Right atrium auricular region (tissue), 2 donors: ENCODE measurements at places on chromosomes 6 and 20.

GRCh38 chr6:3280091-3280490, 21.3 kb downstream of the PSMG4 start:
- no peak for DNase-seq
- no peaks in the 10 kb centered on the region for H3K27me3 ChIP-seq
- no peaks in the 10 kb centered on the region for H3K36me3 ChIP-seq
- no peak overlapping the region for H3K4me3 ChIP-seq
- no peaks in the 10 kb centered on the region for H3K4me1 ChIP-seq
- H3K27ac ChIP-seq = no peak overlapping the region

- no peaks in the 10 kb centered on the region for H3K36me3 ChIP-seq
- no peak for DNase-seq
- H3K4me3 ChIP-seq = no peak overlapping the region
- H3K4me1 ChIP-seq = no peaks in the 10 kb centered on the region
- no peak overlapping the region for H3K27ac ChIP-seq
These were observed 23.2 kb upstream of the ROS1 start for GRCh38 chr6:117448732-117449485.

GRCh38 chr6:11542863-11543262, 5.3 kb downstream of the TMEM170B start:
- H3K27me3 ChIP-seq = no peaks in the 10 kb centered on the region
- no peak overlapping the region for H3K4me3 ChIP-seq
- no peak overlapping the region for H3K27ac ChIP-seq
- no peaks in the 10 kb centered on the region for H3K36me3 ChIP-seq
- DNase-seq = no peak

DNA sequence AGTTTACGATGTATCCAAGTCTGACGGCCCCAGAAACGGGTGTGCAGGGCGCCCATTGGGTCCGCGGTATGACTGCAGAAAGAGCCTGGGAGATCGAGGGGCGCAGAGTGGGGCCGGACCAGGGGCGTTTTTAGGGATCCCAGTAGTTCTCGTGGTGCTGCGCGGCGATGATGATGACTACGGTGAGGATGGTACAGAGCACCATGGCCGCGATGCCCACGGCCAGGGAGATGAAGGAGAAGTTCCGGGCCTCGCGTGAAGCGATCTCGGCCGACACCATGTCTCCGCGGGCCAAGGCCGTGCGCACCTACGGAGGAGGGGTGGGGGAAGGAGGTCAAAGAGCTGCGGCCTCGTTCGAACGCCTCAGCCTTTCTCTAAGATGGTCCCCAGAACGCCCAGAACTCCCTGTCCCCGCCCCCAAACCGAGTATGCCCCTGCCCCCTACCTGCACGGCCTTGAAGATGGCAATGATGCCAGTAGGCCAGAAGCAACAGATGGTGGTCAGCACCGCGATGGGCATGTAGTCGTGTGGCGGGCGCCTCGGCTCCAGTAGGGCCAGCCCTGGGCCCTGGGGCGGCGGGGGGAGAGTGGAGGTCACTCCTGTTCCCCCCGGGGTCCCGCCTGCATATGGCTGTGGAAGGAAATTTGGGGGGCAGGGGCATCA, 2.5 kb downstream of the PRRT1 start:
- no peaks in the 10 kb centered on the region for H3K36me3 ChIP-seq
- no peaks in the 10 kb centered on the region for H3K4me1 ChIP-seq
- peak overlapping the region; percentile 30 for H3K4me3 ChIP-seq
- no peak overlapping the region for H3K27ac ChIP-seq
- no peak for DNase-seq

DNA sequence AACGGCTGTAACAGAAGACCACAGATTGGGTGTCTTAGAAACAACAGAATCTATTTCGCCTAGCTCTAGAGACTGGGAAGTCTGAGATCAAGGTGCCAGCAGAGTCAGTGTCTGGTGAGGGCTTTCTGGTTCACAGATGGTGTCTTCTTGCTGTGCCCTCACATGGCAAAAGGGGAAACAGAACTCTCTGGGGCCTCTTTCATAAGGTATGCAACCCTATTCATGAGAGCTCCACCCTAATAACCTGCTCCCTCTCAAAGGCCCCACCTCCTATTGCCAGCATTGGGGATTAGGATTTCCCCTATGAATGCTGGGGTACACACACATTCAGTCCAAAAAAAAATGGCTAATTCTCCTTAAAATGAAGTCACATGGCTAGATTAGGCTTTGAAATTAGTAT, 10.0 kb downstream of the TXNDC5 start:
- H3K27ac ChIP-seq = no peak overlapping the region
- H3K4me3 ChIP-seq = no peak overlapping the region
- H3K4me1 ChIP-seq = no peaks in the 10 kb centered on the region
- peaks cover 81% of the 10 kb centered on the region for H3K36me3 ChIP-seq
- DNase-seq = no peak

DNA sequence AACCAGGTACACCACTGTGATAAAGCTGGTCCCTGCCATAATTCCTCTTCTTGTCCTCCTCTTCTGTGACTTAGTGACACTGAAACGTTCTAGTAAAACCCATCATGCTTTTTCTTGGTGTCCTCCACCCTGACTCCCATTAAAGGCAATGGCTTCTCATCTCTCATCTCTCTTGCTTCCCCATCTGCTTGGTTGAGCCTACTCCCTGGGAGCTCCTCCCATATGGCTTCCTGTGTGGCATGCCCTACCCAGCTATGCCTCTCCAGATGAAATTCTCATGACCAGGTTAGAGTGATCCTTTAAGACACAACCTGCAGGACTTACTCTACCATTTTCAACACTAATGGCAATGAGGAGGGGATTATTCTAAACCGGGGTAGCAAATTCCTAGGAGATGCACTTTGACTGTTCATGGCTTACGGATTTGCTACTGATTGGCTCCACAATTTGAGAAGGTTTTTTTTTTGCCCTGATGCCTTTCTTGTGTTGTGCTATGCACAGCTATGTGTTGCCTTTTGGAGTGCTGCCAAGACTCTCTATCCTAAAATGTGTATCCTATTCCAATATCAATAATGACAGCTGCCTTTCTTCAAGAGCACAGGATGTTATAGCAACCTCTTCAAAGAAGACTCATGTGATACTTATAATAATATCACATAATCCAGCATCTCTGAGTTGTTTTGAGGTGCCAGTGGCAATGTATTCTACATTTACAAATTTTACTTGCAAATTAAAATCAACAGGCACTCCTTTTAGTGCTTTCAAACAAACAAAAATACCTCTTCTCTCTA, 6.1 kb downstream of the SIRPG start:
- peak; percentile 43 for DNase-seq
- H3K27me3 ChIP-seq = no peaks in the 10 kb centered on the region

GRCh38 chr20:51826372-51826771, 24.1 kb upstream of the SALL4 start:
- no peaks in the 10 kb centered on the region for H3K4me1 ChIP-seq
- no peaks in the 10 kb centered on the region for H3K27me3 ChIP-seq
- H3K27ac ChIP-seq = no peak overlapping the region
- H3K36me3 ChIP-seq = no peaks in the 10 kb centered on the region
- H3K4me3 ChIP-seq = no peak overlapping the region
- no peak for DNase-seq

DNA sequence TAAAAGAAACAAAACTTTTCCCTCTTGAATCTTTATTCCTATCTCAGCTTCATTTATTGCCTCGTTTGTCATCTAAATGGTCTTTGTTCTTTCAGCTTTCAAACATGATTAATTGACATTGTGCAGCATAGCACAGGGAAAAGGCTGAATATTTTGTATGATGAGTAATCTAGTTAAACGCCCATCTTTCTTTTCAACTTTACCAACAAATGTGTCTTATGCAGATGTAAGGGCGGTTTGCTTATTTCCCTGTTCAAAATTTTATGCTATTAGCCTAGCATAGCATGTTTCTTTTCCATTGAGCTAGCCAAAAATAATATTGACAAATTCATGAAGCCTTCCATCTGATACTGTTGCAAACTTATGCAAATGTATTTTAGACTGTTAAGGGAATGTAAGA, 176.4 kb upstream of the AKAP12 start:
- H3K27me3 ChIP-seq = no peaks in the 10 kb centered on the region
- DNase-seq = no peak
- H3K4me1 ChIP-seq = no peaks in the 10 kb centered on the region
- H3K4me3 ChIP-seq = no peak overlapping the region
- no peaks in the 10 kb centered on the region for H3K36me3 ChIP-seq

DNA sequence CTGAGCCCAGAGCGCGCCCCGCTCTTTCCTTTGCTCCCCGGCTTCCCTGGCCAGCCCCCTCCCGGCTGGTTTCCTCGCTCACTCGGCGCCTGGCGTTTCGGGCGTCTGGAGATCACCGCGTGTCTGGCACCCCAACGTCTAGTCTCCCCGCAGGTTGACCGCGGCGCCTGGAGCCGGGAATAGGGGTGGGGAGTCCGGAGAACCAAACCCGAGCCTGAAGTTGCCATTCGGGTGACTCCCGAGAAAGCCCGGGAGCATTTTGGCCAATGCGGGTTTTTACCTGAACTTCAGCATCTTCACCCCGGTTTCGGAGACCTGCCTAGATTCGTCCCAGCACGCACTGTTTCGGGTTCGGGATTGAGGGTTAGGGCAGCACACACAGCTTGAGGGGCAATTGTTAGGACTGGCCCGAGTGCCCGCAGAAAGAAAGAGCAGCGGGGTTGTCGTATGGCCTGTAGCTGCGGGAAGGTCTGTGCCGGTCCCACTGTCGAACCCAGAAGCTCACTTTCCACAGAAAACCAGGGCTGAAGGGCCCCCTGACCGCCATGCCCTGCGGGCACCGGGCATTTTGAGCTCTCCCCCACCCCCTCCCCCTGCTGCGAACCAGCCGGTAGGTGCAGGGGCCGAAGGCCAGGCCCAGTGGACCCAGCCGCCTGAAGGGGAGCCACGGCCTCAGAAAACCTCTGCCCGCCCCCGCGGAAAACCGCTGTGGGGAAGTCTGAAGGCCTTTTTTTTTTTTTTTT, 2.1 kb downstream of the FOXP4 start:
- peak overlapping the region; percentile 88 for H3K4me3 ChIP-seq
- no peak for DNase-seq
- H3K27me3 ChIP-seq = no peaks in the 10 kb centered on the region
- no peaks in the 10 kb centered on the region for H3K4me1 ChIP-seq
- peaks cover 5% of the 10 kb centered on the region for H3K36me3 ChIP-seq

DNA sequence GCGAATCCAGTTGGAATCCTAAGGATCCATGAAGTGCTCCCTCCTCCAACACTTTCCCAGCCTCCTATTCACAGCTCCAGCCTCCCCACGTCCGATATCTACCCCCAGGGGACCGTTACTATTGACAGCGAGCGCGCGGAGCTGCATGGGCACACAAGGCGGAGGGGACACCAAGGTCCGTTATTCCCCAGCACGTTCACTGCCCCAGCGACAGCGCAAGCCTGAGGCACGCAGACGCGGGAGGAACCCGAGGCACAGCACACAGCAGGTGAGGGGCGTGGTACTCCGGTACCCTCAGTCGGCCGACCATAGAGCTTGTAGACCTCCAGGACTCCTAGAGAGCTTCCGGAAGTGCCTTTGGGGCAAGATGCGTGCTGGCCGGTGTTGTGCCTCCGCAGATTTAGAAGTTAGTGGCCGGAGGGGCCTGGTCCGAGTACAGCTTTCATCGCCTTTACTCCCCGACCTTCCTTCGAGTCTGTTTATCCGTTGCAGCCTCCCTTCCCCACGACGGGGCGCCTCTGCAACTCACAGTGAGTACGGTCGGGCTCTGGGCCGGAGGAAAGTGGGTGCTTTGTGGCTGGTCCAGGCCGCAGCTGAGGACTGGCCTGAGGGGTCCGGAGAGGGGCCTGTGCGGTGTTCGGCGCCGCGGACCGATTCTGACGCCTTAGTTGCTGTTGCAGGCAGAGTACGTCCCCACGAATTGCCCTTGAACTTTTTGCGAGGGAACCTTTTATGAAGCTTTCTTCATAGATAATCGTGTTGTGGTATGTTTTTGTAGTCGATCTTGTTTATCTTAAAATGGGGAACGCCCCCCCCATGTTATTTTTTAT, at the start of gene ZKSCAN8:
TSS of gene ZKSCAN8 (plus strand) at position 384 of the 830 bp plus-strand sequence. CDS start 6,525 bp downstream, outside the sequence.
- no peaks in the 10 kb centered on the region for H3K27me3 ChIP-seq
- peak within 1 kb of the TSS; percentile 83 for H3K27ac ChIP-seq
- peak; percentile 77 for DNase-seq
- no peaks in the 10 kb centered on the region for H3K36me3 ChIP-seq

DNA sequence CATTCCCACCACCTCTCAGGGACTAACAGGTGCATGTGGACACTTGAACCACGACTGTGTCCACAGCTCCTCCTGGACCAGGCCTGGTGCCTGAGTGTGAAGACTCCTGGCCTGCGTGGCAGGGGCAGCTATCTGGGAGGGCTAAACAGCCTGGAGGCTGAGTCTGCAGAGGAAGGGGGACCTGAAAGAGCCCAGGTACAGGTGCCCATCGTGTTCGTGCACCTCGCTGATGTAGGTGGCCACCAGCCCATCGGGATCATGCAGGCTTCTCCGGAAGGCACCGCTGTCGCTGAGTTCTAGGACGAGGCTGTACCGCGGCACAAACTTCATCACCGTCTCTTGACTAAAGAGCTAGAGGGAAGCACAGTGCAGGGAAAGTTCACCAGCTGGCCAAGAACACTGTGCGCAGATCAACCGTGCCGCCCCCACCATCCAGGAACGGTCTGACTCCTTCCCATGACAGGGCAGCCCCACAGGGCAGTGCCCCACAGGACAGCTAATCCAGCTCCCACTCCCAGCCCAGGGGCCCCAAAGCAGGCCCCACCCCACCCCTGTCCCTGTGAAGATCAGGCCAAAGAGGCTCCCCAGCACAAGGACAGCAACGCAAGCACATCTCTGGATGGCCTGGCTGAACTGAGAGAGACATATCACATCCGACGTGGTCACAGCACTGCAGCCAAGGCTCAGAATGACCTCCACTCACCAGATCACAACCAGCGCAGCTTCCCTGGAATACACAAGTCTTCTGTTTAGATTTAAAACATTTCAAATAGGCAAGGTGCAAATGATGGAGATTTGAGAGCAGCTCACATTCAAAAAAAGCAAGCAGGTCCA, 14.8 kb downstream of the CST7 start:
- H3K27ac ChIP-seq = no peak overlapping the region
- DNase-seq = no peak
- H3K4me3 ChIP-seq = no peak overlapping the region

DNA sequence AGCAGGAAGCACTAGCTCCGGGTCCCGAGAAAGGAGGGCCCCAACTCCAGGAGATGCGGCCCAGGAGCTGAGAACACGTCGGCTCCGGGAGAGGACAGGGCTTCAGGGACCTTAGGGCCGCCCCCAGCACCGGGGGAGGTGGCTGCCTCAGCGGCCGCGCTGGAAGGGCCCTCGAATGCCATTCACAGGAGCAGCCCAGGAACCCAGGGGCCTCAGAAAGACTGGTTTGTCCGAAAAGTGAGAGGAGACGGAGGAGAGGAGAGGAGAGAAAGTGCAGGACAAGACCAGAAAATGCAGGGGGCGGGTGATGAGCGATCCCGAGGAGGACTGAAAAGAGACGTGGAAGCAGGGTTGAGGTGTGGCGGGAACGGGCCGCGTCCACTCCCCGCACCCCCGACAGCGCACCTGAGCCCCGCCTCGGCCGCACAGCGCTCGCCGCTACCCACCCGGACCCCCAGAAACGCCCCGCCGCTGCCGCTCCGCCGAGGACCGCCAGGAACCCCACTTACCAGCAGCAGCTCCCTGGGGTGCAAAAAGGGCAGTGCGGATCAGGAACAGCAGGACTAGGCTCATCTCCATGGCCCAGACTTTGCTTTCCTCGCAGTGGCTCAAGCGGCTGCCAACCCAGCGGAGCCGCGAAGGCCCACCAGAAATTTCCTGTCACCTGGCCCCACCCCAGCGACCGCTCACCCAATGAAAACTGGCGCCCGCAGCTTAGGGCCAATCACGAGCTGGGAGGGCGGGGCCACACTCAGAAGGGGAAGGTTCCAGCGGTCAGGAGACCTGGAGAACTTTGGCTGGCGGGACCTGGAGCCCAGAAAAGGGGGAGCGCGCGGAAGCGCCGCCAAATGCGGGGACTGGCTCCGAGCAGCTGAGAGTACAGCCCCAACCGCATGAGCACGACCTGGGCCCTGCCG, 25.4 kb downstream of the HLA-F start:
- no peaks in the 10 kb centered on the region for H3K4me1 ChIP-seq
- H3K27ac ChIP-seq = peak overlapping the region; percentile 72
- no peaks in the 10 kb centered on the region for H3K27me3 ChIP-seq
- no peaks in the 10 kb centered on the region for H3K36me3 ChIP-seq
- peak overlapping the region; percentile 64 for H3K4me3 ChIP-seq
